ENCODE measurements at places on chromosomes 7 and 10.

DNA sequence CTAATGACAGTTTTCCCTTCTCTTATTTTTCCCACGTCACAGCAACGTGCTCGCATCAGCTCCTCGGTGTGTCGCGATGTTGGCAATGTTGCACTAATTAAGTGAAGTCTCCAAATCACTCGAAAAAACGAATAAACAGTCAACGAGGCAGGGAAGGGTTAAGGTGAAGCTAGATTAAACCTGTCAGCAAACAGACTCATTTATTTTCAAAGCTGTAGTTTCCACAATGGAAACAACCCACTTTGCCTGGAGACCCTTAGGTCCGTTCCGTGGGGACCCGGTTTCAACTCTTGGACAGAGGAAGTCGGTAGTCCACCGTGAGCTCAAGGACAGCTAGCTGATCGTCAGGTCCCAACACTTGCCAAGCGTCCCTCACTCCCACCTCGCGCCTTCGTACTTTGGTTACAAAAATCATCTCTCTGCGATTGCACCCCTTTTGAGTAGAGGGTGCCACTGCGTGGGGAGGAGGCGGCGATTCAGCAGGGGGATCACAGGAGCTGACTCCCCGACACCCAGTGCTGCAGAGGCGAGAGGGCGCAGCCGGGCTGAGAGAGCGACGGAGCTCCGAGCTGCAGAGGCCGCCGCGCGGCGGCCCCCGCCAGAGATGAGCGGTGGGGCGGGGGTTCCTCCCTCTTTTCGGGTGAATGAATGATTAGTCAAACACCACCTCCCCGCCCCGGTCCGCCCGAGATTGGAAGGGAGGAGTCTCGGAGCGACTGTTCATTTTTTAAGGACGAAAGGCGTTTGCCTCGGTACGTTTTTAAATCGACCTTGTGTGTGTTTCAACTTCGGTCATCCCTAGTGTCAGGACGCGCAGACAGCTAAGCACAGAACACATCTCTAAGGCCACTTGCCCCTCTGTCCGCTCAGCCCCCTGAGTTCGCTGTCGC is 1.3 kb upstream of the BMPER start:
- DNase-seq = no peak

GRCh38 chr7:73706126-73707044 is 13.1 kb downstream of the STX1A start:
- DNase-seq = no peak

DNA sequence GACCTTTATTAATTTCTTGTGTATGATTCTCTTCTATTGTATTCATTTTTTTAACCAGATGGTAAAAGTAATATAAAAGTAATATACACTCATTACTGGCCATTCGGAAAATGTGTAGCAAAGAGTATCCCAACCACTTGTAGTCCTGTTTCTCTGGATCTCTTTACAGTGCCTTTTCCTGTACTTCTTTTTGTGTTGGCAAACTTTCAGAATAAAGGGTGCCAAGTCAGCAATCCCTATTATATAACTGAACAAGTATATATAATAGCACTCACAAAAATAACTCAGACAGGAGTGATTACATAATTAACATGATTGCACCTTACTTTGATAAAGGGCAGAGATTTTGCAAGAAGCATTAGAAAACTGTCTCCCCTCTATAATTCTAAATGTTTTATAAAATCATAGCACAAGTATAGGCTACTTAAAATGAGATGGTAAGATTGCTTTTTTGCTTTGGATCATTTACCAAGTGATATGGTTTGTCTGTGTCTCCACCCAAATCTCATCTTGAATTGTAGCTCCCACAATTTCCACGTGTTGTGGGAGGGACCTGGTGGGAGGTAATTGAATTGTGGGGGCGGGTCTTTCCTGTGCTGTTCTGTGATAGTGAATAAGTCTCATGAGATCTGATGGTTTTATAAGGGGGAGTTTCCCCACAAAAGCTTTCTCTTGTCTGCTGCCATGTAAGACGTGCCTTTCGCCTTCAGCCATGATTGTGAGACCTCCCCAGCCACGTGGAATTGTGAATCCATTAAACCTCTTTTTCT is 41.5 kb upstream of the EPC1 start:
- no peak for DNase-seq

DNA sequence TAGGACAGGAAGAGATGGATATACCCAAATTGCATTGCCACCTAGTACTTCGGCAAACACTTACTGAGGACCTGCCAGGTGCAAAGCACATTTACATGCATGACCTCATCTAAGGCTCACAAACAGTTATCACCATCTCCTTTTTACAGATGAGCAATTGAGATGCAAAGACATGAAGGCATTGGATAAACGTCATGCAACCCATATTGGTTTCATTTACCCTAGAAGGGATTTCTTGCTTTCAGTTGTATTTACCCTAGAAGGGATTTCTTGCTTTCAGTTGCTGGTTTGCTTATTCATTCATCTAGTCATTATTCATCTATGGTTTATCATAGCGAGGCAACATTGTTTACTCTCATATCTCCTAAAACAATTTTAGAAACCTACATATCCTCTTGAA is 52.2 kb downstream of the STEAP1B start:
- no peak for DNase-seq

- no peak for DNase-seq
Observed at GRCh38 chr10:43197834-43198681, 59.8 kb downstream of the CSGALNACT2 start.

DNA sequence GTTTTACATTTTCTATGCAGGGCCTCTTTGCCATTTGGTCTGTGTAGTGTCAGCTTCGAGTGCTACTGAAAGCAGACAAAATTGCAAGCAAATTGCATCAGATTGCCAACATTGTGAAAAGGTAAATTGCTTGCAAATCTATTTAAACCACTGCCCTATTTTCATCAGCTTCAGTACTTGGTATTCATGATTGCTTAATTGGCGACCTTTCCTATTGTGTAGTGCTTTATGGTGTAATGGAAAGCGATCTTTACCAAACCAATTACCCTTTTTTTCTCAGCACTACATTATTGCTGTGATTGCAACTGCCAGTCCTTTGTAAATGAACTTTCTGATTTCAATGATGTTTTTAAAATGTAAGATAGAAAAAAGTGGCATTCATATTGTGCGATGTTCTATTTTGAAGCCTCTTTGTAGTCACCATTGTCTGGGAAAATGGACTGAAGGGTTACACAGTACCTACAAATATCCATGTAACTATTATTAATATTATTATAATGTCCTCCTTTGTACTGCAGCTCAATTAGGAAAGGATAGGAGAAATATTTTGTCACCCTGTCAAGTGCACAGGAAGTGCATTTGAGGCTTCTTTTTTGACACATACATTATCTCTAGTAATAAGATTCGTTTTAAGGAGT is 177.7 kb upstream of the SP8 start:
- DNase-seq = no peak

DNA sequence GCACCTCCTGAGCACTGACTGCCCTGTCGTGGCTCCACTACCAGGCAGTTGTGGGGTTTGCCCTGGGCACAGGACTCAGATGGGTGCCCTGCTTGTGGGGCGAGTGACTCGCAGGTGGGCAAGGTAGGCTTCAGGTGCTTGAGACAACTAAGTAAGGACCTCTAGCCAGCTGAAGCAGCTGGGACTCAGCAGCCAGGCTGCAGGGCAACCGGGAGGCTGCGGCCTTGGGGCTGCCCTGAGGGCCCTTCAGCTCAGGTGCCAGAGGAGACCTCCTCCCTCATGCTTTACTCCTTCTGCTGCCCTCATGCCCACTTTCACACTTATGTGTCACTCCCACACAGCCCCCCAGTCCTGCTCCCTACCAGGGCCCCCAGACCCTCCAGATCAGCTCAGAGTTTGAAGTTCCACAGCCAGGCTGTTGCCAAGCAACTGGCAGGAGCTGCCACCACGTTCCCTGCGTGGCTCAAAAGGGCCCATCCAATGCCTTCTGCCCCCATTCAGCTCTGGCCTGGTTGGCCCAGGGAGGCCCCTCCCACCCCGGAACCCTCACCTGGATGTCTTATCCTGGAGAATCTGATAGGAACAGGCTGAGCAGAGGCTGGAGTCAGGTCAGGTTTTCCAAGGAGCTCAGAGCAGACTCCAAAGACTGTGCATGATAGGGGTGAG is 10.0 kb downstream of the TLX1 start:
- no peak for DNase-seq

DNA sequence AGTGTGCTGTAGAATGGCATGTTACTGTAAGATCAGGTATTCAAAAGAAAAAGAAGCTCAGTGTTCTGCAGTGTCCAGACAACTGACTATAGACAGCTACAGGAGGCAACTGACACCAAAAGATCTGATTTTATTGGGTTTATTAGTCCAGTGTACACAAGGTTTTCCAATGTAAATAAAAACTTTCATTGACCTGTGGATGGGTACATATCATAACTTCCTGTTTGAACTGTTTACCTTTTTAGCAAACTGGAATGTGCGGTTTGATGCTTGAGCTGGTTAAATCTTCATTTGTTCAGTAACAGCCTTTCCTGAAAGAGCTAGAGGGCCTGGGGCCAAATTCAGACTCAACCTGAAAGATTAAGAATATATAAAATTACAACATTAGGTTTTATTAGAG is 172.6 kb upstream of the SP8 start:
- DNase-seq = no peak

DNA sequence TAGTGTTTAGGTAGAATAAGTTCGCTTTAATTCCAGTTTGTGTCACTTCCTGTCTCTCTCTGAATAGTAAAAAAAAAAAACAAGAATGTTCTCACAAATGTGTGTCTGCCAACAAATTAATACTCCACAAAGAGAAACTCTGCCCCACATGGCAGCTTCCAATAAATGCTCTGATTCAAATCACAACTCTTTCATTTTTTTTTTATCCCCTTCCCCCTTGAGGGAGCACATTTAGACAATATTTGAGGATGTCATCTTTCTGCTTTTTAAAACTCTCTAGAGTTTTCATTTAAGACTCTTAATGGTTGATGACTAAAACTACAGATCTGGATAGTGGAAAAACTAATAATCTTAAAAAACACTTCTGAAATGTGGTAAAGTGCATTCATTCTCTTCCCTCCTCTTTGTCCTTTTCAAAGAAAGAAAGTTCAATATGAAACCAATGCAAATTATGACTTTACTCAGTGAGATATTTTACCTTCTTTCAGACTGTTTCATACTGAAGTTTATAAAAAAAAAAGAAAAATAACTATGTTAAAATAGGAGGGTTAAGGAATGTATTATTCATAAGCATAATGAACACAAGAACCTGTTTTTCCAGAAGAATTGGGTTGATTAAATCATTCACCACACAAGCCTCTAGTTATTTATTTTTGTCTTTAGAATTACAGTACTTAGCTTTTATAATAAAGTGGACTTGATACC is 42.3 kb downstream of the ARID5B start:
- no peak for DNase-seq

GRCh38 chr7:151676759-151677158 is 157.1 kb upstream of the RHEB start:
- no peak for DNase-seq

DNA sequence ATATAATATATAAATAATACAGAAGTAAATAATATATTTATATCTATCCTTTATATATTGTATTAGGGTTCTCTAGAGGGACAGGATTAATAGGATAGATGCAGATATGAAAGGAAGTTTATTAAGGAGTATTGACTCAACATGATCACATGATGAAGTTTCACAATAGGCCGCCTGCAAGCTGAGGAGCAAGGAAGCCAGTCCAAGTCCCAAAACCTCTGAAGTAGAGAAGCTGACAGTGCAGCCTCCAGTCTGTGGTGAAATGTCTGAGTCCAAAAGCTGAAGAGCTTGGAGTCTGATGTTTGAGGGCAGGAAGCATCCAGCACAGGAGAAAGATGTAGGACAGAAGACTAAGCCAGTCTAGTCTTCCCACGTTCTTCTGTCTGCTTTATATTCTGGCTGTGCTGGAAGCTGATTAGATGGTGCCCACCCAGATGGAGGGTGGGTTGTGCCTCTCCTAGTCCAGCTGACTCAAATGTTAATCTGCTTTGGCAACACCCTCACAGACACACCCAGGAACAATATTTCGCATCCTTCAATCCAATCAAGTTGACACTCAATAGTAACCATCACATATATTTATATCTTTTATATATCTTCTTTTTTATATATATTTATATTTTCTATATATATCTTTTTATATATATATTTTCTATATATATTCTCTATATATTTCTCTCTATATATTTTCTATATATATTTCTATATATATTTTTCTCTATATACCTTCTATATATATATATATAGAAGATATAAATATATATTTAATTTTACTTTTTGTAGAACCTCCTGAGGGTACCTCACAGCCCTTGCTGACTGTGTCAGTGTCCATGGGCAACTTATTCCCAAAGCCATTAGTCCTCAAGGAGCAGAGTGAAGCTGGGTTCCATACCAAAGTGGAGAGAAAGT is 24.6 kb upstream of the AKR1B10 start:
- no peak for DNase-seq

DNA sequence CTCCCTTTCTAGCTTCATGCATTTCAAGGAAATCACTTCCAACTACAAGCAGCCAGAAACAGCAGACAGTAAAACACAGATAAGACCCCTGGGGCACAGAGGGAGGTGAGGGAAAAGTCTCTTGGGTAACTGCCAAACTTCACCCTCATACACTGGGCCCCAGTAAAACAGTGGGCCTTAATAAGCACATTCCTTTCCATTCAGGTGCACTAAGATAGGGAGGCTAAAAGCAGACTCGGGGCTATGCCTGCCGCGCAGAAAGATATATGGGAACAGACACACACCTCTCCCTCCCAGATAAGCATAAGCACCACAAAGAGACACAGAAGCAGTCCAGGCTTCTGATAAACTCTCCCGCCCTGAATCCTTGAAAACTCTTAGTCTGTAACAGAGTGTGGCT is 117.0 kb downstream of the TYW1B start:
- DNase-seq = no peak

GRCh38 chr7:70527520-70528115 is 604.3 kb upstream of the GALNT17 start:
- DNase-seq = no peak

- DNase-seq = no peak
Observed at GRCh38 chr7:140689199-140690152, 7.0 kb upstream of the NDUFB2 start.

DNA sequence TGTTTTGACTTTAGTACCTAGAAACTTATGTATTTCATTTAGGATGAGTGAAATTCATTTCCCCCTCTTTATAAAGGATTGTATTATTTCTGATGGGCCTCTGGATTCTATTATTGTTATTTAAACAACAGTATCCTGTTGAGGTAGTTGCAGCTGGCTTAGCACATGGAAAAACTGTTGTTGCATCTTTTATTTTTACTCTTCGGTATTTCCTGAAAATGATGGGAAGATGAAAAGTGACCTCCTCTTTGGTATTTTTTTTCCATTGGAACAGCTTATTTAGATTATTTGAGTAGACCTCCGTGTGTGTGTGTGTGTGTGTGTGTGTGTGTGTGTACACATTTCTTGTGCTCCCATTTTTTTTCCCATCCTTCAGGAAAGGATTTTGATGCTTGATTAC is 129.8 kb downstream of the PRKG1 start:
- no peak for DNase-seq

- no peak for DNase-seq
Observed at GRCh38 chr7:122572706-122573105, 126.2 kb downstream of the RNF133 start.

GRCh38 chr10:74589226-74589673 is 237.2 kb upstream of the KAT6B start:
- peak; percentile 63 for DNase-seq
